ENCODE measurements at places on chromosomes 6 and 20. TPM values are rescaled to one million over a fixed set of nuclear protein-coding genes. Genes with fewer than 3 reads are reported as not detected.

Gene SLC17A1
- 0.10 TPM for total RNA-seq

Gene HEY2
- total RNA-seq = not detected

Gene PRKN
- 0.07 TPM for total RNA-seq

Gene TUBB2B
- 13.2 TPM for total RNA-seq

Gene PRELID3B
- total RNA-seq = 81.4 TPM

Gene SLC35F1
- not detected for total RNA-seq

Gene SSTR4
- total RNA-seq = not detected

Gene APOM
- total RNA-seq = 2.9 TPM

Gene RNF144B
- total RNA-seq = 0.14 TPM

Gene MRPS26
- total RNA-seq = 116 TPM

Gene NMBR
- not detected for total RNA-seq

Gene TRIM40
- not detected for total RNA-seq

Gene TRIM15
- total RNA-seq = not detected
